Esophagus squamous epithelium (tissue), 5 donors: ENCODE measurements at places on chromosomes 7 and 10.
A peak's percentile ranks its signal among the peaks of the same experiment; 100 is the strongest.

DNA sequence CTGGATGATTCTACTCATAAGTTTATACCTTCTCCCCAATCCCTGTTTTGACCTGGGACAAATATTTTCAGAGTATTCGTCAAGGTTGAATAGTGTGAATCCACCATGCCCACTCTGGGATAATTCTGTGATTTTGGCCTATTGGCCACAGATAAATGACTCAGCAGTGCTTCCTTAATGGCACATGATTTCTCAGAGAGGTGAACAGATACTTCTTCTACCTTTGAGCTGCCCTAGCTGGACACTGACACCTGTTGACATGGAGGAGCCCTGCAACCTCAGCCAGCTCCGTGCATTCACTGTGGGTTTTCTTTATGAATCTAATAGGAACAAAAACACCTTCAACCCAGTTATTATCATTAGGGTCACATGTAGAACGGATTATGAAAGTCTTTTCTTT is 40.9 kb upstream of the HPS1 start:
- DNase-seq: no peak
- H3K4me1 ChIP-seq: no peaks in the 10 kb centered on the region
- no peak overlapping the region for H3K4me3 ChIP-seq
- H3K27me3 ChIP-seq: no peaks in the 10 kb centered on the region

- H3K4me1 ChIP-seq: no peaks in the 10 kb centered on the region
- H3K27ac ChIP-seq: no peak overlapping the region
These were observed 67.0 kb upstream of the ATRNL1 start for GRCh38 chr10:115026056-115026745.

GRCh38 chr7:89238156-89238555 is 442.6 kb upstream of the TEX47 start:
- no peaks in the 10 kb centered on the region for H3K27me3 ChIP-seq
- H3K36me3 ChIP-seq: no peaks in the 10 kb centered on the region
- no peak overlapping the region for H3K4me3 ChIP-seq
- H3K27ac ChIP-seq: no peak overlapping the region
- H3K4me1 ChIP-seq: no peaks in the 10 kb centered on the region
- DNase-seq: no peak

DNA sequence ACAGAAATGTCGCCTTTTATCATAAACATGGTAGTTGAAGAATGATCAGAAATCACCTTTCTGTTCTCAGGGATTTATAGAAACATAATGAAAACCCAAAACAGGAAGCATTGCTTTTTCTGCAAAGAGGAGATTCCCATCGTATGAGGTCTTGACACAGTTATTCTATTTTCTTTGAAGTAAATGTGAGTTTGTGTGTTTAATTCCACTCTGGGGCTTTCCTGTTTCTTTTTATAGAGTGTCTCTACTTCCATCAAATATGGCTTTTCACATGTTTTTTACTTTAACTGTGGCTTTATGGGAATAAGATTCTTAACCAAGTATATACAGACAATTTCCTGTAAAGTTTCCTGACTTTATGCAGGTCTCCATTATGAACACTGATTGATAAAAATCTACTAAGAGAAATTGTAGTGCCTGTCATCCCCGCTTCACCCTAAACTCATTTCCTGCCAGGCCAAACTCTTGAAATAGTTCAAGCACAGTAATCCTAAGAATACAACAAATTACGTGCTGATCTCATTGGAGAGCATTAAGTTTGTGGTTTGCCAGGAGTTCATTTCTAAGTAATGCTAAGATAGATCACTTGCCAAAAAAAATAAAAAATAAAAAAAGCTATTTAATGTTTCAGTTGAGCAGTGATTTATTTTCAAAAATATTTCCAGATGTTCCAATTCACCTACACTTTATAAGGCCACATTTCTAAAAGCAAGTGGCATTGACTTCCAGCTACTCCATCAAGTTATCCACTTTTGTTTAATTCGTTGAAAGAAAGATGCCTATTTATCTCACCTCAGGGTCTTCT is 52.2 kb upstream of the SEC61G start:
- H3K4me1 ChIP-seq: peaks cover 14% of the 10 kb centered on the region
- peak overlapping the region; percentile 68 for H3K27ac ChIP-seq
- H3K36me3 ChIP-seq: no peaks in the 10 kb centered on the region

DNA sequence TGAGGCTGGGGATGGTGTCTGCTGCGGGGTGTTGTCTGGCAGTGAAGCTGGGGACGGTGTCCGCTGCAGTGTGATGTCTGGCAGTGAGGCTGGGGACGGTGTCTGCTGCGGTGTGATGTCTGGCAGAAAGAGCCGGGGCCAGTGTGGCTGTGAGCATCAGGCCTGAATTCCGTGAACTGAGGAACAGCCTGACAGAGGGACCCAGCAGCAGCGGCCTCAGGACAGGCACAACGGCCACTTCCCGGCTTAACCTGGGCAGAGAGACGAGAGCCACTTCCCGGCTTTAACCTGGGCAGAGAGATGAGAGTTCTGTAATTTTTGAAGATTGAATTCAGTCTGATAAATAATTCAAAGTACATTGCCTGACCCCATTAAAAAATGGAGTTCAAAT is 321.2 kb downstream of the PTPRN2 start:
- no peak overlapping the region for H3K4me3 ChIP-seq
- no peaks in the 10 kb centered on the region for H3K27me3 ChIP-seq
- peak overlapping the region; percentile 70 for H3K27ac ChIP-seq
- DNase-seq: no peak
